WTC11 (cell line): ENCODE measurements at places on chromosomes 3 and 15. TPM values are rescaled to one million over a fixed set of nuclear protein-coding genes. Genes with fewer than 3 reads are reported as not detected.

- DNase-seq: no peak
Measured at GRCh38 chr3:47792699-47793098, 10.2 kb upstream of the DHX30 start.

- no peak for DNase-seq
Measured at GRCh38 chr3:185065059-185065458, 87.8 kb downstream of the C3orf70 start.

The ZNF501 gene
- 8.8 to 9.0 TPM (median 8.8 TPM) in 3 replicates for total RNA-seq

The LYSMD4 gene
- 14.1 to 15.3 TPM (median 14.9 TPM) in 3 replicates for total RNA-seq

- DNase-seq: no peak
Measured at GRCh38 chr3:122146466-122146865, 37.0 kb upstream of the CASR start.

The SCN5A gene
- 10.0 to 13.6 TPM (median 11.8 TPM) in 3 replicates for total RNA-seq

The FAM43A gene
- total RNA-seq: 2.6 to 3.8 TPM (median 3.7 TPM) in 3 replicates

DNA sequence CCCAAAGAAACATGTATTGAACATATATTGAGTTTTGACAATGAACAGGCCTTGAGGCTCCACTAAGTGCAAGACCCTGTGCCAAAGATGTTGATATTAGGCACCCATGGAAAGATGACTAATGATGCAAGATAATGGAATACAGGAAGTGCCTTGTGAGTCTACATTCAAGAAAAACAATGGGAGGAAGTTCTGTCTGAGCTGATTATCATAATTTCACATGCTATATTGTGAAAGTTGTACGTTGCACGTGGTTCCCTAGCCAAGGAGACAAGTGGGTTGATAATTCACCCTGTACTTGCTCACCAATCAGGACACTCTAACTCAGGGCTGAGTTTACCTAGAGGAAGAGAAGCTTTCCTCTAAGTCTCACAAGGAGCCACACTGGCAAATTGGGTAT lies 186.9 kb upstream of the STAC start:
- no peak for DNase-seq

- no peak for DNase-seq
Measured at GRCh38 chr3:112143251-112143650, 10.2 kb upstream of the GCSAM start.

- DNase-seq: no peak
Measured at GRCh38 chr15:36415643-36416042, 163.8 kb upstream of the CDIN1 start.

GRCh38 chr15:29538044-29538443 lies 268.4 kb upstream of the NSMCE3 start:
- DNase-seq: no peak

DNA sequence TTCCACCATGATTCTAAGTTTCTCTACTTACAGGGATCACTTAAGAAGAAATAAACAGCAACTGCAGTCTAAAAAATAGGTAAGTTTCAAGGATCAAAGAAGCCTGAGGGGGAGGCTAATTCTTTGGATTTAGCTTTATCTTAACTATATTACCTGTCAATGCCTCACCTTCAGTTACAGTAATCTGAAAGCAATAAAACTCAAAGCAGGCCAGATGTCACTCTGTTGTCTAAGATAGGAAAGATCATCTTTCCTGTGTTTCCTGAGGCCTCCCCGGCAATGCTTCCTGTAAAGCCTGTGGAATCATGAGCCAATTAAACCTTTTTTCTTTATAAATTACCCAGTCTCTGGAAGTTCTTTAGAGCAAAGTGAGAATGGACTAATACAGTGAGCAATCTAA lies 60.2 kb downstream of the NPTN start:
- DNase-seq: no peak

- no peak for DNase-seq
Measured at GRCh38 chr15:51299187-51300015, 39.0 kb downstream of the CYP19A1 start.

DNA sequence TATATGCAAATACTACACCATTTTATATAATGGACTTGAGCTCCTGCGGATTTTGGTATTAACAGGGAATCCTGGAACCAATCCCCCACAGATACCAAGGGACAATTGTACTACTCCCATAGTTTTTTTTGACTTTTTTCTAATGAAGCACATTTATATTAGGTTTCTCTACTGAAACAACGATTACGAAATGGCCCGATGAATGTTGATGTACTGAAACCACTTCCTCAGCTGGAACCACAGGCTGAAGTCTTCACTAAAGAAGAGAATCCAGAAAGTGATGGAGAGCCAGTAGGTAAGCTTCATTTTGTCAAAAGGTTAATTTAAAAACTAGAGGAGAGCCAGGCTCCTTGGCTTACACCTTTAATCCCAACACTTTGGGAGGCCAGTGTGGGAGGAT lies 121.5 kb upstream of the LRRFIP2 start:
- no peak for DNase-seq

The CCDC80 gene
- total RNA-seq: 5.0 to 10.9 TPM (median 5.2 TPM) in 3 replicates

The PSMA4 gene
- 268 to 281 TPM (median 269 TPM) in 3 replicates for total RNA-seq

DNA sequence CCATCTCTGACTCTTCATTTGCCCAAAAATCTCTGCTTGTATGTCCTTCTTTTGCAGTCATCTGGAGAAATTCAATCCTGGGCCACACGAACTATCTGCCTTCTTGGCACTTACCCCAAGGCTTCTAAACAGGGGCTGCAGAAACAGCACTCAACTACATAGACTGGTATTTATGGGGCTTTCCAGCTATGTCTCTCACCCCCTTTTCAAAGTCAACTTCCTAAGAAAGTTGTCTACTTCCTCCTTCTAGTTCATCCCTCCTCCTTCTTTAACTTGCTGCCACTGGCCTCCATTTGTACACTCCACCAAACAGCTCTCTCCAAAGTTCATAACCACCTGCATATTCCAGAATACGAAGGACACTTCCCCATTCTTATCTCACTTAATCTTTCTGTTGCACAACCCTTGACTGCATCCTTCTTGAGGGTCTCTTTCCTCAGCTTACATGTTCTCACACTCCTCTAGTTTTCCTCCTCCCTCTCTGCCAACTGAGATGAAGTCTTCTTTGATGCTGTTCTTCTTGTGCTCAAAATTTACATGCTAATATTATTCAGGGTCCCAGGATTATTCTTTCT lies 55.2 kb downstream of the PLD1 start:
- DNase-seq: no peak

DNA sequence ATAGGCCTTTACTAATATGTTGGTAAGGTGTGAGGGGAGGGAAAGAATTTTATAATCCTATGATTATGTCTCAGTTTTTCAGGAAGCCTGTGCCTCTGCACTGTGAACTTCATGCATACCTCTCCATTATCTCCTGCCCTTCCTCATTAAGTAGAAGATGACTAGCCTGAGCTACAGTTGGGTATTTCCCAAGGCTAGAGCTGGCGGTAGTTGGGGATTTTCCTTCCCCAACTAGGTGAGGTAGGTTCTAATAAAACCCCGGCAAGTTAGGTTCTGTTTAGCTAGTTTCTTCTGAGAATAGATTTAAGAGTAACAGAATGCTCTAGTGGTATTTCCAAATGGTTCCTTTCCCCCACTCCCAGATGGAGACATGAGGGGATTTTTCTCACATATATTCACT lies 414.5 kb downstream of the GRM7 start:
- no peak for DNase-seq

- DNase-seq: no peak
Measured at GRCh38 chr15:42736178-42736792, 643 bp downstream of the CDAN1 start.

DNA sequence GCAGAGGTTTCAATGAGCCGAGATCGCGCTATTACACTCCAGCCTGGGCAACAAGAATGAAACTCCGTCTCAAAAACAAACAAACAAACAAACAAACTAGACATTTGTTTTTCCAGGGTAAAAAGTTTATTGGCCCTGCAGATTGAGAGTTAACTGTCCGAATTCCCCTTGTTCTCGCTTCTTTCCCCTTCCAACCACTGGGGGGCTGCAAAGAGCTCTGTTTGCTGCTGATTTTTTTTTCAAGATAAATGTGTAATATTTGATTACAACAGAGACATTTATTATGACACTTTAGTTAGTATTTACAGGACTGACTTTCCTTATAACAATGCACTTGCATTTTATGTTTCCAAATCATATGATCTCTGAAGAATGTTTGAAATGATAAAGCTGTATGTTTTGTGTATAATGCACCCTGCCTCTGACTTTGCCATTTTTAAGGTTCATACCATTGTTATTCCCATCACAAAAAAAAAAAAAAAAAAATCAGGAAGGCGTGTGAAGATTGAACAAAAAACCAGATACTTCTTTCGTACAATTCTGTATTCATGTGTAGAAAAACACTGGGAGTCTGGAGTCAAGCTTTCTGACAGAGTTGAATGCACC lies 2.8 kb downstream of the CLSTN2 start:
- DNase-seq: peak; percentile 51

DNA sequence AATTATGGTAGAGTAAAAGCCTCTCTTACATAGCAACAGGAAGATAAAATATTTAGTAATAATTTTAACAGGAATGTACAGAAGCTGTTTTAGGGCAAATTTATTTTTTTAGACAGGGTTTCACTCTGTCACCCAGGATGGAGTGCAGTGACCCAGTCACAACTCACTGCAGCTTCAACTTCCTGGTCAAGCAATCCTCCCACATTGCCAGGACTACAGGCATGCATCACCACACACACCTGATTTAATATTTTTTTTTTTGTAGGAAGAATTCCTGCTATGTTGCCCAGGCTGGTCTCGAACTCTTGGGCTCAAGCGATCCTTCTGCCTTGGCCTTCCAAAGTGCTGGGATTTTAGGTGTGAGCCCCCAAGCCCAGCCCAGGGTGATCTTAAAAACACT lies 61.1 kb downstream of the PCCB start:
- DNase-seq: no peak

DNA sequence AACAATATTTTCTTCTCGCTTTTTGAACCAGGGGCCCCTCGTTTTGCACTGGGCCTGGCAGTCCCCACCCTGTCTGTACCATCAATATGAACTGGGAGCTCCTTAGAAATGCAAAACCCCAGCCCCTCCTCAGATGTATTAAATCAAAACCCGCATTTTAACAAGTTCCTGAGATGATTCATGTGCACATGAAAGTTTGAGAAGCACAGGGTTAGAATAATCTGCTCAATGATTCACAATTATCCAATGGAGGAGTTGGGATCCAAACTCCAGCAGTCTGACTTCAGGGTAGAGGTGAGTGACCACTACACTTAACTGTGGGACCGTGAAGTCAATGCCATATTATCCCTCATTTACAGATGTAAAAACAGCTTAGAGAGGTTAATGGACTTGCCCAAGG lies 256.4 kb downstream of the IGSF11 start:
- DNase-seq: no peak

The SEMA3G gene
- 1.6 to 2.5 TPM (median 2.5 TPM) in 3 replicates for total RNA-seq

The FANCD2OS gene
- not detected in 3 replicates for total RNA-seq

DNA sequence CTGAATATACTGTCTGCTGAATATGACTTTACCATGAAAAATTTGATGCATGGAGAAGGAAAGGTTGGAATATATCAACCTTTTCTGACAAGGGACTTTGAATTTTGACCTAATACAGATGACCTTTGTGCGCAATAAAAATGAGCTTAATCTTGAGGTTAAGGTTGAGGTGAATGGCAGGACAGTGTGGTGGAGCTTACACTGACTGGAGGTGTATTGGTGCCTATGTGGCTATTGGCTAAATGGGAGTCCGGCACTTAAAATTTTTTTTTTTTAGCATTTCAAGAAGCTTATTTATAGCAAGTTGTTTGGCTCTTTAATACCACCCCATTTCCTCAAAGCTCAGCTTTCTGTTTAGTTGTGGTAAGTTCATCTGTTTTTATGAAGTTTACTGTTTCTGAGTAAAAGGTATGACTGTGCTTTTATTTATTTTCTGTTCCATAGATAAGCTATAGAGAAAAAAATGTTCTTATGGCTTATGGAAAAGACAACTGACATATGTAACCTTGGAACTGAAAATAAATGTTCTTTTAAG lies 15.2 kb downstream of the CDIN1 start:
- DNase-seq: no peak

- no peak for DNase-seq
Measured at GRCh38 chr3:146283781-146284445, 33.0 kb upstream of the PLSCR4 start.

The ATP13A5 gene
- total RNA-seq: not detected in 3 replicates

DNA sequence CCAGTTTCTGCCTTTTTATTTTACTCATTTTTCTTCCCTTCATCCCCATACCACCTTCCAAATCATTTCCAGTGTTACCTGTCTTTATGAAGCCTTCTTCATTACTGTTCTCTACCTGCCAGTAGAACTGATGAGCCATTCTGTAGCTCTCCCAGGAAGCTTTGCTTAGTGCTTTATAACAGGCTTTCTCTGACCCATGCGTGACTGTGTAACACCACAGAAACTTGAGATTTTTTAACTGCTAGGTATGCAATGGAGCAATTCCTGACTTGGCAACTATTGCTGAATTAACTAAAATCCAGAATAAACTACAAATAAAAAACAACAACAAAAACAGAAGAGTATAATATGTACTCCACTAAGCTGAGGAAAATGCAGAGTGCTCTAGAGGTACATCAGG lies 289.2 kb downstream of the ROBO1 start:
- no peak for DNase-seq

DNA sequence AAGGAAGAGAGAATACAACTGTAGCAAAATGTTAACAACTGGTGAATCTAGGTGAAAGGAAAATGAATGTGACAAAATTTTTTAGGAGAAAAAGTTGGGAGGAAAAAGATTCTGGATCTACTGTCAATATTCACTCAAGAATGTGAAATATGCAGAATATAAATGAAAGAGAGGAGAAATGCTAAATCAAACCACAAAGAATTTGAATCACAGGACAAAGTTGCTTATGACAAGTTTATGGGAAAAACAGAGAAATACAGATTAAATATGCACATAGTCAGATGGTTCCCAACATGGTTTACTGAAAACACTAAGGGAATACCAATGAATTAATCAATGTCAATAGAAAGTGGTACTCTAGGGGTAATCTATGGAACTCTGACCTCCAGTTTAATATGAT lies 27.6 kb downstream of the C3orf33 start:
- DNase-seq: no peak

GRCh38 chr3:177385831-177386301 lies 188.6 kb upstream of the TBL1XR1 start:
- no peak for DNase-seq

DNA sequence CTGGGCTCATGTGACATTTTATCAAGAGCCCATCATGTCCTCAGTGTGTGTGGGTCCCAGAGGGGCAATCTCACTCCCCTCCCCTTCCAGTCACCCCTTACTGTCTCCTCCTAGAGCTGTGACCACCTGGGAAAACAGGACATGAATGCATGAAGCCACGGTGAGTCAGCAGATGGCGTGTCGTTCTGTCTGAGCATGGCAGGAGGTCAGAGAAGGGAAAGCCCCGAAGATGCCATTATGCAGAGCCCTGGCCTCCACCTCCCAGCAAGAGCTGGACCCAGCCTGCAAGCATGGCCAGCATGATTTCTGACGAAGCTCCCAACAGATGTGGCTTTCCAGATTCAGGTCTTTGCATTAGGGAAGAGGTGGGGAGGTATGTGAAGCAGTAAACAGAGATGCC lies 118.5 kb downstream of the TLE3 start:
- DNase-seq: peak; percentile 21

The MCF2L2 gene
- total RNA-seq: 7.3 to 9.0 TPM (median 7.5 TPM) in 3 replicates

The CFAP91 gene
- 2.2 to 3.5 TPM (median 3.3 TPM) in 3 replicates for total RNA-seq

The PROS1 gene
- total RNA-seq: 0.99 to 1.7 TPM (median 1.7 TPM) in 3 replicates

The HGD gene
- total RNA-seq: 0.39 to 1.5 TPM (median 0.44 TPM) in 3 replicates

The TMEM40 gene
- total RNA-seq: 0.17 TPM in 1 of 3 replicates, not detected in the others

GRCh38 chr3:53846134-53846850 lies at the start of the genes CHDH and IL17RB:
CHDH (minus strand) TSS chr3:53846419; CDS start chr3:53824008, 22,411 bp downstream.
IL17RB (plus strand) TSS chr3:53846568; CDS start chr3:53846589, 21 bp downstream.
- peak; percentile 76 for DNase-seq
